MCF 10A (cell line): ENCODE measurements at places on chromosomes 13 and 19.

GRCh38 chr13:21079221-21079620 is 17.8 kb upstream of the LATS2 start:
- no peak for DNase-seq

DNA sequence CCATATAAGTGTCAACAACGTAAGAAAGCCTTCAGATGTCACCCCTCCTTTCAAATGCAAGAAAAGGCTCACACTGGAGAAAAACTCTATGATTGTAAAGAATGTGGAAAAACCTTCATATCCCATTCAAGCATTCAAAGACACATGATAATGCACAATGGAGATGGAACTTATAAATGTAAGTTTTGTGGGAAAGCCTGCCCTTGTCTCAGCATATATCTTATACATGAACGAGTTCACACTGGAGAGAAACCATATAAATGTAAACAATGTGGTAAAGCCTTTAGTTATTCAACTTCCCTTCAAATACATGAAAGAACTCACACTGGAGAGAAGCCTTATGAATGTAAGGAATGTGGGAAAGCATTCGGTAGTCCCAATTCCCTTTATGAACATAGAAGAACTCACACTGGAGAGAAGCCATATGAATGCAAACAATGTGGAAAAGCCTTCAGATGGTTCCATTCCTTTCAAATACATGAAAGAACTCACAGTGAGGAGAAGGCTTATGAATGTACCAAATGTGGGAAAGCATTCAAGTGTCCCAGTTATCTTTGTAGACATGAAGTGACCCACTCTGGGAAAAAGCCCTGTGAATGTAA is 11.1 kb downstream of the ZNF844 start:
- DNase-seq = no peak

DNA sequence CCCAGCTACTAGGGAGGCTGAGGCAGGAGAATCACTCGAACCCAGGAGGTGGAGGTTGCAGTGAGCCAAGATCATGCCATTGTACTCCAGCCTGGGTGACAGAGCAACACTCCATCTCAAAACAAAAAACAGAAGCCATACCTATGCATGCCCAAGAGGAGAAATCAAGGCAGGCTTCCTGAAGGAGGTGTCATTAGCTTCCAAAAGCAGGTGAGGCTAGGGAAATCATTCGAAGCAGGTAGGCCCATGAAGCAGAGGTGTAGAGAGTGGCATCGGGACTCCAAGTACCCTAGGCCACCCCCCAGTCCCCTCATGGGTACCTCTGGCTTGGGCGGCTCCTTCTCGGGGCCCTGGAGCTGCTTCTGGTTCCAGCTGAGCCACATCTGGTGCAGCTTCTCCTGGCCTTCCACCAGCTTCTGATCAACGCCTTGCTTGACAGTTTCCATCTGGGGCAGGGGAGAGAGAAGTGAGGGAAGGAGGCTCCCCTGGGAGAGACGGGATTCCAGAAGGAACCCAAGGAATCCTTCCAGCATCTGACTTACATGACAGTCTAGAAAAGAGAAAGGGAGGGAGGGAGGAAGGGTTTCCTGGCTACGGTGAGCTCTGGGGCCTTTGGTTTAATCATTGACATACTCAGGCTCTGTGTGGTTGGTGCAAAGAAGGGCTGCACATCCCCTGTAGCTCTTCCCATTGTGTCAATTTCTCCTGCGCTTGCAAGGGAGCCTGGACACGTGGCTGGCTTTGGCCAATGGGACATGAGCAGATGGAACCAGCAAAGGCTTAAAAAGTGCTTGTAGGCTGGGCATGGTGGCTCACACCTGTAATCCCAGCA is 13.1 kb upstream of the TICAM1 start:
- no peak for DNase-seq

- DNase-seq = no peak
These were observed 194.7 kb downstream of the B3GLCT start for GRCh38 chr13:31394506-31394905.
